Left renal cortex interstitium (tissue), 4 donors: ENCODE measurements at places on chromosomes 1 and 21.

DNA sequence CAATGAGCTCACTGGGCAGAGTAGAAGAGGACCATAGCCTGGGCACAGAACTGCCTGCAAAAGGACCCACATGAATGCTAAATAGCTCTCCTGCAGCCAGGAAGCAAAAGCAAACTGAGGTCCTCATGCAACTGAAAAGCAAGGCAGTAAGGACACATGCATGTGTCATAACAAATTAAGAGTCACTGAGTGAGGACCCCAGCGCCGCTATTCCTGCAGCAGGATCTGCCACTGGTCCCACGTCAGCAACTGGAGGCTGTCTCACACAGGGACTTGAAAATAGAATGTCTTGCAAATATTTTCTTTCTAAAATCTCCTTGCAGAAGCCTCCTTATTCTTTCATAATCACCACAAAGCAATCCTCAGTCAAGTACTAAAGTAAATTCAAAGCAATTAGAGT is 559.6 kb upstream of the DAB1 start:
- no peak for DNase-seq

- no peak for DNase-seq
These were observed 25.8 kb downstream of the NDUFS5 start for GRCh38 chr1:39051956-39052355.

GRCh38 chr1:169809370-169810095 is 14.8 kb upstream of the METTL18 start:
- no peak for DNase-seq

DNA sequence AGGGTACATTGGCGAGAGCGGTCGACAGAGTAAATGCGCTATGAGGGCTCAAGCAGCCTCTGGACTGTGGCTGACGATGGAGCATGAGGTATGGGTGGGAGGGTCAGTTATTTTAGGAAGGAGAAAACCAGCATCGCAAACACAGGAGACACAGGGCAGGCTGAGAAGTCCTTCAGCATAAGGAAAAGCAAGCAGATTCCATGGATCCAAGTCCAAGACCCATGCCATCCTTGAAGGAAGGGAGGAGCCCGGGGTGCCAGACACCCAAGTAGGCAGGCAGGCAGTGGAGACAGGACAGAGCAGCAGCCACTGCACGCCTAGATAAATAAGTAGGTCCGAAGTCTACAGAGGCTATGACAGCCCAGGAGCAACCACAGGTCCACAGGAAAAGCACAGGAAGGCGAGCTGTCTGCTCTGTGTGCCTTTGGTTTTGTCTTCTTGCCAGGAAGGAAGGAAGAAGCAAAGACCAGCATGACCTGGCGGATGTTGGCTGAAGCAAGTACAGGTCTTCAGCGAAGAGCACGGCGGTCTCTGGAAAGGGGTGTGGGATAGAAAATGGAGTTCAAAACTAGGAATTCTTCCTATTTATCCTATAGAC is 76.4 kb upstream of the SLC45A1 start:
- DNase-seq, result no peak
